ENCODE measurements at places on chromosomes 2 and 18. TPM values are rescaled to one million over a fixed set of nuclear protein-coding genes. Genes with fewer than 3 reads are reported as not detected.

Gene SERPINB8
- 18.3 TPM for total RNA-seq

DNA sequence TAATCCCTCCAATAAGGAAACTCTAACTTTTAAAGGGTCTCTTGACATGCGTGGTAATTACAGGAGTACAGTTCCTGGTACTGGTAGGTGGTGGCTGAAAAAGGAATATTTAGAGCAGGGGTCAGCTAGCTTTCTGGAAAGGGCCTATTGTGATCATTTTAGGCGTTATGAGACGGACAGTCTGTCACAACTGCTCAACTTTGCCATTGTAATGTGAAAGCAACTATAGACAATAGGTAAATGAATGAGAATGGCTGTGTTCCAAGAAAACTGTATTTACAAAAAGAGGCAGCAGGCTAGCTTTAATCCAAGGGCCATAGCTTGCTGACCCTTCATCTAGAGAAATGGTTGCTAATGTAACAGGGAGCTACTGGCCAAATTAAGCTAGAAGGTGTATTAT, 177.7 kb upstream of the LRRTM1 start:
- no peaks in the 10 kb centered on the region for H3K27me3 ChIP-seq
- no peak overlapping the region for H3K27ac ChIP-seq
- no peak for DNase-seq
- no peaks in the 10 kb centered on the region for H3K36me3 ChIP-seq
- no peak overlapping the region for H3K4me3 ChIP-seq

- no peaks in the 10 kb centered on the region for H3K4me1 ChIP-seq
- H3K27me3 ChIP-seq, result no peaks in the 10 kb centered on the region
- no peaks in the 10 kb centered on the region for H3K36me3 ChIP-seq
- H3K4me3 ChIP-seq, result no peak overlapping the region
- no peak overlapping the region for H3K27ac ChIP-seq
Observed at GRCh38 chr2:241914542-241914941, 45.0 kb downstream of the RTP5 start.

GRCh38 chr18:3269241-3269913, 7.4 kb downstream of the MYL12B start:
- no peaks in the 10 kb centered on the region for H3K27me3 ChIP-seq
- DNase-seq, result no peak
- no peak overlapping the region for H3K4me3 ChIP-seq

Gene IL18R1
- 0.18 TPM for total RNA-seq

Measured in IMR-90 (cell line).